GDM1 (cell line): ENCODE measurements at places on chromosomes 3 and 15.

DNA sequence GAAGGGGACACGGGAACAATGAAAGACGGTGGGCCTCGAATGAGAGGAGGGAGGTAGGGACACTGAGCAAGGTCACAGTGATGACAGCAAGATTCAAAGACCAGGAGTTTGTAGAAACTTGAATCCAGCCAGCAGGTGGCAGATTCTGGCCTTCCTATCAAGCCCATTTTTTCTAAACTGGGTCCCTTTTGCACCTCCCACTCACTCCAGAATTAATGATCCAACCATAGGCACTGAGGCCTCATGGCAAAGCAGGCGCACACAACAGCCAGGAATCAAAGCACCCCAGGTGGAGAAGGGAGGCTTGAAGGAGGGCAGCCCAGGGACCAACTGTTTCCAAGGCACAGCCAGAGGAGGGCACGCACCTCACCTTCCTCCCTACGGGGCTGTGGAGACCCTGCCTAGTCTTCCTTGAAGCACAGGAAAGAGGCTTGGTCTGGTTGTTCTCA lies 90.2 kb downstream of the ANP32A start:
- DNase-seq = no peak

DNA sequence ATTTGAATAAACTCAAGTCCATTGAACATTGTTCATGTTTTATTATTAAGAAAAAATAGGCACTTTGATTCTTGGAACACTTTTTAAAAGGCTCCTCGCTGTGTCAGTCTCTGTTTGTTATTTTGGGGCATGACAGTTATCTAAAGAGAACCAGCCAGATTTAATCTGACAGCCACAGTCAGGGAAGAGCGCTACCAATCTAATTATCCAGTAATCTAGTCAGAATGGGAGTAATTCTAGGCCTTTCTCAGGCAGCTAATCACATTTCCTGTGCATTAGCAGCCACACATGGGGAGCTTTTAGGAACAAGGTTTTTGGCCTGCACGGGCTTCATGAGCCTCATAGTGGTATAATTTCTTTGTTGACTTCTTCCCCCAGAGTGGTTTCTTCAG lies 362.2 kb downstream of the RBMS3 start:
- DNase-seq = no peak

GRCh38 chr3:130857336-130858026 lies 36.4 kb upstream of the ATP2C1 start:
- DNase-seq = peak; percentile 31

DNA sequence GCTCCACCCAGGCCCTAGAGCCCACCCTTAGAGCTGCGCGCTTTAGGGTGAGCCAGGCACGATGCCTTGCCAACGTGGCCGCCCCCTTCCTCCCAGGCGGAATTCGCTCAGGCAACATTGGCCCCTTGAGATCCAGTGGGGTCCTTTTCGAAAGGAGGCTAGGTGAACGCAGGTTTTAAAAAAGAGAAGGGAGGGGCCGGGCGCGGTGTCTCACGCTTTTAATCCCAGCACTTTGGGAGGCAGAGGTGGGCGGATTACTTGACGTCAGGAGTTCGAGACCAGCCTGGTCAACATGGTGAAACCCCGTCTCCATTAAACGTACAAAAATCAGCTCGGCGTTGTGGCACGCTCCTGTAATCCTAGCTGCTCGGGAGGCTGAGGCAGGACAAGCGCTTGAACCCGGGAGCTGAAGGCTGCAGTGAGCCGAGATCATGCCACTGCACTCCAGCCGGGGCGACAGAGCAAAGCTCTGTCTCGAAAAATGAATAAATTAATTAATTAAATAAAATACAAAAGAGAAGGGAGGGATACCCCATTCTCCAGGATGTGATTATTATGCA lies 984 bp upstream of the RPP25 start:
- no peak for DNase-seq

GRCh38 chr3:27791956-27792355 lies 69.8 kb upstream of the EOMES start:
- DNase-seq = no peak

DNA sequence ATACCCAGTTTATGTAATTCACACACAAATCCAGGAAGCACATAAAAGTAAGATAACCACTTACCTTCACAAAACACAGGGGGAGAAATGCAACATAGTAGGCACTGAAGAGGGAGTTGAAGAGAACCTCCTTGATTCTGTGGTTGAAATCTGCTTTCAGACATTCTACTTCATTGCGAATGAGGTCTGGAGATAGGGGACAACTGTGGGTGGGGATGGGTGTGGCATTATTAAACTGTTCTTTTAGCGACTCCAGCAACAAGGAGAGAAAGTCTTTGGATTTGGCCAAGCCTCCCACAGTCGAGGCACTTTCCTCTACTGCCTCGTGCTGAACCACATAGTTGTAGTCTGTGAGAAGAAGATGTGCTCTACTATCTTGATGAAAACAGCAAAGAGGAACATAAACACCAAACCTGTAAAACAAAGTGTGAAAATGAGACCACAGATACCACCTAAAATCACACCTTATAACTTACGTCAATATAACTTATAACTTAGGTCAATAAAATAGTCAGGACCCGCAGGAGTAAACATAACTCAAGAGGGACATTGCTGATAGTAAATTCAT lies 25.6 kb downstream of the TMEM39A start:
- no peak for DNase-seq

DNA sequence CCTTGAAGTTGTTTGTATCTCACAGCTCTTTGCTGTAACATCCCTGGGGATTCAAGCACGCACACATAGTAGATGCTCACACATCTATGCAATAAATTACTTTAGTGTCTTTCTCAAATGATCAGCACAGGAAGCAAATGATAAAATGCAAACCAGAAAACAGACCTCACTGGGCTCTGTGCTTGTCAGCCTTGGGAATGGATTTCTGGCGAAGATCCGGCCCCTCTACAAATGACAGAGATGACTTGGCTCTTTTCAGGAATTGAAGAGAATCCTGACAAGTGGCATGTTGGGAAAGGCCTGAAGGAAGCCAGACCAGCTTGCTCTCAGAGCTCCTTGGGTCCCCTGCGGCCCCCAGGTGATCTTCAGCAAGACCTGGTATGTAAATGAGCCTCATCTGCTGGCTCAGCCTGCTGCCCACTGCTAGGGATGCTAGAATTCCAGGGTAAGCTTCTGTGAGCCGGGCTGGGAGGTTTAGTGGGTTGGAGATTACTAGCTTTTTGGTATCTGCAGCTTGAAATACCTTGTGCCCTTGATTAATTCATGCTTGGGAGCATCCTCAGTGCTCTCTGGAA lies 54.1 kb downstream of the LPP start:
- no peak for DNase-seq

GRCh38 chr15:66496951-66497501 lies 536 bp downstream of the SNAPC5 start:
- DNase-seq = no peak

DNA sequence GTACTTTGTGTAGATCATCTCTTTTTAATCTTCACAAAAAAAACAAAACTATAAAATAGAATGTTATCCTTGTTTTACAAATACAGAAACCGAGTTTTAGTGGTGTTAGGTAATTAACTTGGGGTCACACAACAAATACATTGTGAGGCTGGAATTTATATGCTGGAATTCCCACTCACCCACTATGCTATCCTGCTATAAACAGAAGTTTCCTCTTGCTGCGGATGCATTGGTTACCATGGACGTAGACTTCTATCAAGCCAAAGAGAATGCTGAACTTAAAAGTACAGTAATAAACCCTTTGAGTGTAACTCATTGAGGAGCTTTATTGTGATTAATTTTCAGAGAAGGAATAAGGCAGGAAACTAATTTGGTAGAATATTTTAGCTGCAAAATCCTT lies 9.2 kb downstream of the SNAP23 start:
- no peak for DNase-seq

GRCh38 chr15:94164971-94165370 lies 66.4 kb upstream of the MCTP2 start:
- no peak for DNase-seq

DNA sequence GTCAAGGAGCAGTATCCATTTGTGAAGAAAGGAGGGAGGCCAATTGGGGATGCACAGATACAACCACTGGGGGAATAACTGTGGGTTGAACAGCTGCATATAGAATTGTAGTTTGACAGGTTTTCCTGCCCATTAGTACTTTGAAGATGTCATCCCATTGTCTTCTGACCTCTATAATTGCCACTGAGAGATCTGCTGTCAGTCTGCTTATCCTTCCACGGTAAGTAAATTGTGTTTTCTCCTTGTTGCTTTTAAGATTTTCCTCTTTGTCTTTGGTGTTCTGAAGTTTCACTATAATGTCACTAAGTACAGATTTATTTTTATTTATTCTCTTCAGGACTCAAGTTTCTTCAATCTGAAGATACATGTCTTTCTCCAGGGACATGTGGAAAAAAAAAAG lies 56.6 kb downstream of the MOBP start:
- no peak for DNase-seq

DNA sequence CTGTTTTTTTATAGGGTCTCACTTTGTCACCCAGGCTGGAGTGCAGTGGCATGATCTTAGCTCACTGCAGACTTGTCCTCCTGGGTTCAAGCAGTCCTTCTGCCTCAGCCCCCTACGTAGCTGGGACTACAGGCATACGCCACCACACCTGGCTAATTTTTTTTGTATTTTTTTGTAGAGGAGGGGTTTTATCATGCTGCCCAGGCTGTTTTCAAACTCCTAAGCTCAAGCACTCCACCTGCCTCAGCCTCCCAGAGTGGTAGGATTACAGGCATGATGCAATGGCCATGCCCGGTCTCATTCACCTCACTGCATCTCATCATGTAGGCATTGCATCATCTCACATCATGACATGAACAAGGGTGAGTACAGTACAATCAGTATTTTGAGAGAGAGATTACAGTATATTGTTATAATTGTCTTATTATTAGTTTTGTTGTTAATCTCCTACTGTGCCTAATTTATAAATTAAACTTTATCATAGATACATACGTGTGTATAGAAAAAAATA lies 74.3 kb upstream of the EOMES start:
- no peak for DNase-seq

GRCh38 chr15:75213212-75213767 lies 11.6 kb downstream of the C15orf39 start:
- DNase-seq = no peak

GRCh38 chr3:157876556-157876955 lies 229.7 kb downstream of the SHOX2 start:
- no peak for DNase-seq

DNA sequence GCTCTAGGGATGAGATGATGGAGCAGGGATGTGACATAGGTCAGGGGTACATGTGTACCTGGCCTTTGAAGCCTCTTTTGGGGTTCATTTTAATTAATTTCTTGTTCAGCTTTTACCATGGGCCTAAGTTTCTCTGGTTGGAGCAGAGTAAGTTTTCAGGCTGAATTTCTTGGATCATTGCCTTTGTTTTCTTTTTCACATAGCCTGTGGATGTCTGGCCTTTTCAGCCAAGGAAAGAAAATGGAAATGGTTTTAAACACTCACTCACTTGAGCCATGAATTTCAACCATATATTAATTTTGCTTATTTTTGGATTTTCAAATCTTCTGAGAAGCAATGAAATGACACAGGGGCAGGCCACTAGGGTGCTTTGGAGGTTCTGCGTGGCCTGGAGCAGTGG lies 30.2 kb downstream of the CACNA1D start:
- no peak for DNase-seq

DNA sequence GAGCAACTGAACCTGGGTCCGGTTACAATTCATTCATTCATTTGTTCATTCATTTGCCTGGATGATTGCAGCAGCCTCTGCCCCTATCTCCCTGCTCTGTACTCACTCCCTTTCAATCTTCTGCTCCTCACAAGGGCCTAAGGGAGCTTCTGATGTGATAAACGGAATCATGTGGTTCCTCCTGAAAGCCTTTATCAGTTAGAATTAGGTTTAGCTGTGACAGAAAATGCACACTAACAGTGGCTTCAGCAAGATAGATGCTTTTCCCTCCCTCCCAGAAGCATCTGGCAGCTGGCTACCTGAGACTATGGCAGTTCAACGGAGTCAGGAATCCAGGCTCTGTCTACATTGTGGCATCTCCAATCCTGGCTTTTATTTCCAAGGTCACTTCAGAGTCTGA lies 196.0 kb downstream of the ADAMTS9 start:
- no peak for DNase-seq

DNA sequence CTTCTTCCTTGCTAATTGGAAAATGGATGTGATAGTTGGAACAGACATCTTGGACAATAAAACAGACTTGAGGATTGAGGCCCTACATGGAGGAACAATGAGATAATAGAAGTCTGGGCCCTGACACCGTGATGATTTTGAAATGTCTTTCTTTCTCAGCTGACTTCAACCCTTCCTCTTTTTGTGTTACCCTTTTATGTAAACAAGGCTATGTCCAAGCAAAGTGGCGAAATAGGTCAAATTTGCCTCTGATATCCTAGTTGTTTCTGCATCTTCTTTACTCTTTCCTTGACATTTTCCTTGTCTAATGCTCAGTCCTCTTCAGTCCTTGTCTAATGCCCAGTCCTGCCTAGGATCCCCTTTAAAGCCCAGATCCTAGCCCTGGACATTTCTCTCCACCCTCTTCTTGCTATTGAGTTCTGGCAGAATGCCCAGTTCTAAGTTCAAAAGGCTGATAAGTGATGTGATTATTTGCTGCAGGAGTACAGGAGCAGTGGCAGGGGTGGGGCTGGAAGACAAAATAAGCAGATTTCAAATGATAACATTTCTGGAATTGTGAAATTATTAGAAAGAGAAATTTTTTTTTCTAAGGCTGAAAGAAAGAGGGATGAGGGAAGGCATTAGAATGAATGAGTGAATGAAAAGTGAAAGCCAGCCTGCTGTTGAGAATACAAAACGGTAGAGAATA lies 6.5 kb upstream of the VPS8 start:
- no peak for DNase-seq

DNA sequence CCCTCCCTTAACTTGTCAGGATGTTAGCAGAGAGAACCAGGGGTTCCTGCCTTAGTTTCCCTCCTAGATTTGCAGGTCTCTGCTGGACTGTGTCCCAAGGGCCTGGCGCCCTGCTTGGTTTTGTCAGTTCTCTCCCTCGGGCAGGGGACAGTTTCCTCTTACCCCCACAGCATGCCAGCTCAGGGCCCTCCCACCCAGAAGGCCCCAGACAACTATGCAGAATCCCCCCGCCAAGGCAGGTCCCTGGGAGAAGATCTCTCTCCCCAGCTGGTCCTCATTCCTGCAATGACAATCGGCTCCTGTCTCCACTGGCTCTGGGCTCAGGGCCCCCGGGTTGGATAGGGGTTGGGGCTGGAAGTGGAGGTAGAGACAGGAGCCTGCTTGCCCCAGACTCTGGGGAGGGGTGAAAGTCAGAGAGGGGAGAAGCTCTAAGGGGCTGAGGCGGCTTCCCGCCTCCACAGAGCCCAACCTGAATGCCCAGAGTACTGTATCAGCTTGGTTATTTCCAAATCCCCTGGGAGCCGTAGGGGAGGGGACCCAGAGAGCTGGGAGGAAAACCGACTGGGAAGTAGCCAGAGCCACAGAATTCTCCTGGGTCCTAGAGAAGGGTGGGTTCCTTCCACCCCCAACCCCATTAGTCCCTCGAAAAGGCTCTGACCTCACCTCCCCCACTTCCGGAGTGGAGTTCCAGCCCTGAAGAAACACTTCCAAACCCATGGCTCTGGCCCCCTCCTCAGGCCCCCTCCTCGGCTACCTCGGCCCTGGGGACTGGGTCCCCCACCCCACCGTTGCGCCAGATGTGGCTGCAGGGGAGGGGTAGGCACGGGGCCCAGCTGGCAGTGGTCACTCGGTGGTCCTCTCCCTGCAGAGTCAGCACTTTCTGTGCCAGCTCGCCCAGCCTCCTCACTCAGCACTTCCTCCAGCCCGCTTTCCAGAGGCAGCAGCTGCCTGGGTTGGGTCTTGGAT lies 3.8 kb upstream of the LOXL1 start:
- DNase-seq = no peak

GRCh38 chr3:48466386-48467109 lies 20.0 kb downstream of the ATRIP start:
- no peak for DNase-seq
